ENCODE measurements at places on chromosomes 5 and 9. TPM values are rescaled to one million over a fixed set of nuclear protein-coding genes. Genes with fewer than 3 reads are reported as not detected.

The SLC1A3 gene
- 93.8 TPM for total RNA-seq

The IL9 gene
- not detected for total RNA-seq

The PPP2R2B gene
- 0.19 TPM for total RNA-seq

The PCDHA9 gene
- total RNA-seq = not detected

The ZBTB26 gene
- total RNA-seq = 4.7 TPM

DNA sequence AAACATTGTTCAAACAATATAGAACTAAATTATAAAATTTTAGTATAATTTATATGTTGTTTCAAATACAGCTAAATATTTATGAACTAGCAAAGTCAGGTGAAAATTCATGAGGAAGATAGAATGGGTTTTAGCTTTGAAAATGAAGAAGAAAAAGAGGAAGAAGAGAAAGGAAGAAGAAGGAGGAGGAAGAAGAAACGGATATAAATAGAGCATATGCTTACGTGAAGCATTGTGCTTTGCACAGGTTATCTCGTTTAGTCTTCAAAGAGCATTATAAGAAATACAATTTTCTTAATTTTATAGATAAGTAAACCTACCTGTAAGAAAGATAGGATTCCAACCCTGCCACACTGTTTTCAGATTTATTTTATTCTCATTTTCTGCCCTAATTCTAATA, 620.6 kb upstream of the DAB2 start:
- no peak for DNase-seq

The PCDHB15 gene
- 3.9 TPM for total RNA-seq

DNA sequence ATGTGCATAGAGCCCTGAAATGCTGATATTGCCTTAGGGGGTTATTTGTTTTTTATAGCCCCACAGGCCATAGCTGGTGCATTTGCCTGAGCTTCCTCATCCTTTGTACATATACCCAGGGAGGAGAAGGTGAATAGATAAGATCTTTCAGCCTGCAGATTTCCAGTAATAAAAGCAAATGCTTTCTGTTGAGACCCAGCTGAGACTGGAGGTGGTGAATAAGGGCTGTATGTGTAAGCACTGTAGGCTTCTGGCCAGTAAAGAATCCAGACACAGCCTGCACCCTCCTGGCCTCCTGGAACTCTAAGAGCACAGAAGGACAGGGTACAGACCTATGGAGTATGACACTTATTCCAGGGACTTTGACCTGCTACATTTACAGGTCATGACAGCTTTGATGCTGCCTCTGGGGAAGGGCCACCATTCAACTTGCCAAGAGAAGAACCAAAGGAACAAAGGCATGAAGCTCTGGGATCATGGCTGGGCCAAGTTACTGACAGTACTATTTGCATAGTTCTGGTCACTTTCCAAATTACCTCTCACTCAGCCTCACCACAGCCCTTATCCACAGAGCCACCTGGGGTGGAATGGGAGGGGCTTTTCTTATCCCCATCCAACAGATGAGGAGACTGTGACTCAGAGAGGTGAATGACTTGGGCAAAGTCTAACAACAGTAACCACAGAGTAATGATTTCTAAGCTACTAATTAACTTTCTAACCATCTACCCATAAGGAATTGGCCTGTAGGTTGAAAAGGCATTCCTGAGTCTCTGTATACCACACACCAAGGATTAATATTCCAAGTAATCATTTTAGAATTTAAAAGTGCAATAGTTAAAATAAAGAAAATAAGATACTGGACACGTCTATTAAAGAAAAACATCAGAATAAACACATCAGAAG, 604.5 kb upstream of the KLF4 start:
- no peak for DNase-seq

DNA sequence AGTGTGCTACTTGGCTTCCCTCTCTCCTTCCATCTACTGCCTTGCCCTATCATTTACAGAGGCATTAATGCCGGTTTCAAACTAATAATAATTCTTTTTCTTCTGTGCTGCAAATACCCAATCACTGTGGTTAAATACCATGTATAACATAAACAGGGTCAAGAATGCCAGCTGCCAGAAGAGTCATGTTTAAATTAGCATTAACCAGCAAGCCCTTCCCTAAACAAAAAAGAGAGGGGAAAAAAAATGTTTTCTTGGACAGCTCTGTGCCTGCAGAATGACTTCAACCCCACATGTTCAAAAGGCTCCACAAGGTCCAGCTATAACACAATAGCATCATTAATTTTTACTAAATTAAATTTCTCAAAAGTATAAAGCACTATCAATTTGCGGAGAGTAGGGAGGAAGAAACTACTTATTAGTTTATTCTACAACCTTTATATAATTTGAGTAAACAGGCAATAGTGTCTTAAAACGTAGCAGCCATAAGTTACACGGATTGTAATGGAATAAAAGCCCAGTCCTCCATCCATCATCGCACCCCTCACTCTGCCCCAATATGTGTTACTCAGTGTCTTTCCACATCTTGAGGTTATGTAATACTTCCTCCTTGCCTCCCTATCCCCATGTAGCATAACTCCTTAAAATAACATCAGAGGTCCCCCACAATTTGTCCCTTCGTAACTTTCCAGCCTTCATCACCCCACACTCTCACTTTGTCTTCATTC, 3.9 kb downstream of the LPAR1 start:
- no peak for DNase-seq

GRCh38 chr5:133864711-133865110, 103.7 kb downstream of the C5orf15 start:
- DNase-seq = no peak

The IL11RA gene
- 48.8 TPM for total RNA-seq

DNA sequence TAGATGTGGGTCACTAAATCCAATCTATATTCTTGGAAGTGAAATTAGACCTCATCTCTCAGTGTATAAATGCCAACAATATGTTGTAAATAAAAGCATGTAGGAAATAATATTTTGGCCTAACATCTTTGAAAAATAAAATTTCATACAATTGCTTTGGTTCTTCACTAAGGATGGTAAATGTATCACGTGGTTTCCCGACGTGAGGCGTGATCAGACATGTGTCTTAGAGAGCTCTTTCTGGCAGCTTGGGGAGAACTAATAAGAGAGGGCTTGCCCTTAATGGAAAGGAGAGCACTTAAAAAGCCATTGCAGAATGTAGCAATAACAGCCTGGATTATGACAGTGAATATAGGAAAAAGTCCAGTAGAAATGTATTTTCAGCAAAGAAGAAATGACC, 602.6 kb downstream of the CDH12 start:
- no peak for DNase-seq

- DNase-seq = no peak
Observed at GRCh38 chr5:76615759-76616158, 7.4 kb downstream of the F2RL2 start.

- no peak for DNase-seq
Observed at GRCh38 chr9:105119156-105119555, 125.3 kb upstream of the SLC44A1 start.

The PTPN3 gene
- 38.6 TPM for total RNA-seq

- no peak for DNase-seq
Observed at GRCh38 chr5:153513156-153513555, 22.7 kb downstream of the GRIA1 start.

The SLC45A2 gene
- not detected for total RNA-seq

DNA sequence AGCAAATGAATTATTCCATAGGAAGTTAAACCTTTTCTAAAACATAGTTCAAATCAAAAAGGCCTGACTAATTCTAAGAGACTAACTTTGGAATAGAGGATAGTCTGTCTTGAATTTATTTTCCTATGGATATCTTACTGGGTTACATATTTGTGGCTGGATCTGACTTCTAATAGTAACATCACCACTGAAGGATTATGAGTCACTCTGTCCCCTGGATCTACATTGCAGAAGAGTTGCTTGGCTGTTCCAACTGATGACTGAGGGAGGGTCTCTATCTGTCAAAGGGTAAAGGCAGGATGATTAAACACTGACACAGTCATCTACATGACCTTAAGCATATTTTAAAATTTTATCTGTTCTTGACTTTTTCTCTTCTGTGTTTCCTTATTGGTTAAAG, 119.6 kb upstream of the FST start:
- no peak for DNase-seq

DNA sequence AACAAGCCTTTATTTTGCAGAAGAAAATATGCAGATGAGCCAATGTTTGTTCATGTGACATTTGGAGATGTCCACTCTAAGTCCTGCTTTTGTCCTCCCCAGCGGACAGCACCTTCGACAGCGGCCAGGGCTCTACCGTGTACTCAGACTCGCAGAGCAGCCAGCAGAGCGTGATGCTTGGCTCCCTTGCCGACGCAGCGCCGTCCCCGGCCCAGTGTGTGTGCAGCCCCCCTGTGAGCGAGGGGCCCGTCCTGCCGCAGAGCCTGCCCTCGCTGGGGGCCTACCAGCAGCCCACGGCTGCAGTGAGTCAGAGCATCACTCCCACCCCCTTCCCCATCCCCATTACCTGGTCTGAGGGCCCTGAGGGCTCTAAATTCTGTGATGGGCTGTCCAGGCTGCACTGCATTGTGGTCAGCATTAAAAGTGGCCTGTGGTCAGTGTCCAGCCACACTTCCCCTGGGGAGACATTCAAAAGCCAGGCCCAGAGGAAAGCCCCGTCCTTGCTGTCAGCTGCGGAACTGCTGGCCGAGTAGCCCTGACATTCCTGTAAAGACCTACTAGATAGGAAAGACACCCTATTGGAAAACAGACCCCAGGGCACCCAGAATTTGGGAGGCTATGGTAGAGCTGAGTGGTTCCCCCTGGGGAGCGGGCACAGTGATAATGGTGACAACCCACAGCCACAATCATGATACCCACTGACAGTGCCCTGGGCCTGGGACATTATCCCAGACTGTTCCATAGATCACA, 69.0 kb downstream of the WNK2 start:
- peak; percentile 20 for DNase-seq

DNA sequence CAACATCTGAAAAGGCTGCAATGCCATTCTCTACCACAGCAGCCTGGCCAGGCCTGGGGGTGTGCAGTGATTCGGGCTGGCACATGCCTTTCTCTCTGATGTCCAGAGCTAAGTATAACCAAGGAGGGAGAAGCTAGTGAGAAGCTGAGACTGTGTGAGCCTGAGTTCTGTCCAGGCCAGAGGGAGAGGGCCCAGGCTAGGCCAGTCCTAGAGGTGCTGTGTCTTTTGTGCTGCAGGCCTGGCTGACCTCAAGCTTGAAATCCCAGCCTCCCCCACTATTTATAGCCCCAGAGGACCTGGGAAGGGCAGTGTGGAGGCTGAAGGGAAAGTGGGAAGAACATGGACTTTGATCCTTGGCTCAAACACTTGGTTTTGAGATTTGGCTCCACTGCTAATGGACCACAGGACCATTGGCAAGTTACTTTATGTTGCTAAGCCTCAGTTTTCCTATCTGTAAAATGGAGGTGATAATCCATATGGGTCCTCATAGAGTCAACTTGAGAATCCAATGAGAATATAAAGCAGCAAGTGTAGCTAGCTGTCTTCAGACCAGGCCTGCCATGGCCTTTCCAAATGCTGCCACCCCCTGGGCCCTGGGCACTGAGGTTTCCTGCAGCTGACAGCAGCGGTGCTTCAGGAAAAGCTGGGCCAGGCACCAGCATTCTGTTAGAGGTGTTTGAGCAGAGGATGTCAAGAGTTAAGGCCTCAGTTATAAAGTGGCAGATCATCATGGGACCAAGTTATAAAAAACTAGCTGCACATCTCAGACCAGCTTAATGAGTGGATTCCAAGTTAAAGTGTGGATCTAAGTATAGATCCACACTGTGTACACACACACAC, 21.1 kb downstream of the BNIP1 start:
- peak; percentile 42 for DNase-seq

- no peak for DNase-seq
Observed at GRCh38 chr5:141529002-141529401, 40.1 kb downstream of the PCDHGC5 start.

The IFNB1 gene
- not detected for total RNA-seq

DNA sequence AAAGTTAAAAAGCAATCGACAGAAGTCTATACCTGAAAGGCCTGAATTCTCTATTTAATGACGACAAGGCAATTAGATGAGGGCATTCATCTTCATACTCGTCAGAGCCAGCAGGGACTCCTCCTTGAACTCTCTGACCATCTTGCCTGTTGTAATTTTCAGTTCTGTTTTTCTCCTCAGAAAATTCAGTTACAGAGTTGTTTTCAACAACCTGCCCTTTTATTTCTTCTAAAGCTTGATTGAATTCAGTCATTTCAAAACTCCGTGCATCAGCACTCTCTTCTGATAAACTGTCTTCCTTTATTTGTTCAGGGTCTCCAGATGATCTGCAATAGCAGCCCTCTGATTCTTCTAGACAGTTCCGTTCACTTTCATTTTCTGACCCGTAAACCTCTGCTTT, 15.6 kb downstream of the RIOK2 start:
- DNase-seq = no peak

- DNase-seq = peak; percentile 29
Observed at GRCh38 chr5:1745796-1746370, 53.8 kb downstream of the MRPL36 start.

DNA sequence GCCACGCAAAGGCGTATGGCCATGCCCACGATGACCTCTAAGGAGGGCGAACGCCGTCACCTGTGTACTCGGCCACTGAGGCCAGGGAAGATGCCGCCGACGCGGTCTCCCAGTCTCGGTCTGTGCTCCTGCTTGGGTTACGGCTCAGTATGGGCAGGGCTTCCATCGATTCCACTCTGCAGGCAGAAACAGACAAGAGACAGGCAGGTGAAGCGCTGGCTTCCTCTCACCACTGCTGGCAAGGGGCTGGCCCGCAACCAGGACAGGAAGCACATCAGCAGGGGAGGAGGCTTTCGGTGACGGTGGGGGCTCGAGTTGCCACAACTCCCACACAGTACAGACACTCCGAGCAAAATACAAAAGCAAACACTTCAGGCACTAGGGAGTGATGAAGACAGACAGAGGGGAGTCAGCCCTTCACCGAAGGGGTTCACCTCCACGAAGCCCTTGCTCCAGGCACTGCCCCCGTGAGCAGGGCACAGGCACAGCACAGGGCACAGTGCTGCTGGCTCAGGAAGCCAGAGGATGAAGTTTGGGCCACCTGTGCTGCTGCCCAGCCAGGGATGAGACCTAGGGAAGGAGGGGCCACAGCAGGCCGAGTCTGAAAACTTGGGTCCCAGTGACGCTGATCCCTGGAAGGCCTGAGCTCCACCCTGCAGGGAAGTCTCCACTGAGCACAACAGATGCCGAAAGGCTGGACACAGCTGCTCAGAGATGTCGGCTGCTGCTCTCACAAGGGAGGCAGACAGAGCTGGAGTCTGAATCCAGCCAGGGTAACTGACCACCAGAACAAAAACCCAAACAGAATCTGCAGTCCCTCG, 91.3 kb downstream of the CAMSAP1 start:
- DNase-seq = peak; percentile 30

- no peak for DNase-seq
Observed at GRCh38 chr5:179805070-179805528, 1.6 kb downstream of the MGAT4B start.

- no peak for DNase-seq
Observed at GRCh38 chr9:131214286-131214856, 61.9 kb downstream of the FAM78A start.

GRCh38 chr9:78562021-78562420, 265.1 kb downstream of the PSAT1 start:
- DNase-seq = no peak
